CD4-positive, alpha-beta T cell treated with Interleukin-17A for 4 hours (primary cell): ENCODE measurements at places on chromosomes 1 and 21.
A peak's percentile ranks its signal among the peaks of the same experiment; 100 is the strongest.

DNA sequence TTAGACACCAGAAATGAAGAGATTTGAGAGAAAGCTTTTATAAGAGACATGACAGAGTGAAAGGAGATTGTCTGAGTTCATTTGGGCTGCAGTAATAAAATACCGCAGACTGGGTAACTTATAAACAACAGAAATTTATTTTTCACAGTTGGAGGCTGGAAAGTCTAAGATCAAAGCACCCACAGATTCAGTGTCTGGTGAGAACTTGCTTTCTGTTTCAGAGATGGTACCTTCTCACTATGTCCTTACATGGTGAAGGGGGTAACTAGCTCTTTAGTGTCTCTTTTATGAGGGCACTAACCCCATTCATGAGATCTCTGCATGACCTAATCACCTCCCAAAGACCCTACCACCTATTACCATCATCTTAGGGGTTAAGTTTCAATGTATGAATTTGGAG is 30.9 kb upstream of the FCRL4 start:
- DNase-seq: no peak

DNA sequence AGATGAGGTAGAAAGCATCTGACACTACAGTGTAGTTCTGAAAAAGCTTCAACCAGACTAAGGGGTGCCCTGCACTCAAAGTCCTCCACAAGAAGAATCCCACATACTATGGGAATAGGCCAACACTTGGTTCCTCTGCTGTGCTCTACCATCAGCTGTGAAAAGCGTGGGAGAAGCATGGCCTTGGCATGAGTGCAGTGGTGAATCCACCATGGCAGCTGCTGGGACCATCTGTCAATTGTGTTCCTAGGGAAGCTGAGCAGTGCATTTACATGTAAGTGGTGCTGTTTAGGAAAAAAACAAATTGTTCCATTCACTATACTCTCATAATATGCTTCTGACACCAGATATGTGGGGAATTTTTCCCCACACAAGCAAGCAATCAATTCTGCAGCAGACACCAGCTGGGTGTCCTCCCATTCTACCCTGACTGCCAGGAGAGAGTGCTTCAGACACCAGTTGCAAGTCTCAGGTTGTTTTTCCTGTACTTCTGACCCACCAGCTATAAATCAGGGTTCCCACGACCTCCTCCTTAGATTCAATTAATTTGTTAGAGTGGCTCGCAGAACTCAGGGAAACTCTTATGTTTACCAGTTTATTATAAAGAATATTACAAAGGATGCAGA is 230.8 kb upstream of the CHRM3 start:
- no peak for DNase-seq

DNA sequence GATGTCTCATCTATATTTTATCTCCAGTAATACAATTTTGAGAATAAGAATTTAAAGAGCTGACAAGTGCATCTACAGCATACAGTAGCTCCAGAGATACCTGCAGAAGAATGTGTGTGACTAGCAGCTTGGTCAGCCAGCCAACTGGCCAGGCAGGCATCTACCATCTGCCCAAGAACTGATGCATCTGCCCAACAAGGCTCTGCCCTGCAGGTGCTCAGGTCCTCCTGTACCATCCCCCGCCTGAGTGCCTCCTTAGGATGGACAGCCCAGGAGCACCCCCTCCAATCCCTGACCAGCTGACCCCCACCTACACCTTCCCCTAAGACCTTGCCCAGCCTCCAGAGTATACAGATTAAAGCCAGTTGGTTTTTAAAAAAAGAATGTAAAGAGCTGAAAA is 30.3 kb downstream of the TMEM69 start:
- no peak for DNase-seq

- DNase-seq: no peak
Observed at GRCh38 chr1:29975036-29975694, 738.8 kb downstream of the PTPRU start.

DNA sequence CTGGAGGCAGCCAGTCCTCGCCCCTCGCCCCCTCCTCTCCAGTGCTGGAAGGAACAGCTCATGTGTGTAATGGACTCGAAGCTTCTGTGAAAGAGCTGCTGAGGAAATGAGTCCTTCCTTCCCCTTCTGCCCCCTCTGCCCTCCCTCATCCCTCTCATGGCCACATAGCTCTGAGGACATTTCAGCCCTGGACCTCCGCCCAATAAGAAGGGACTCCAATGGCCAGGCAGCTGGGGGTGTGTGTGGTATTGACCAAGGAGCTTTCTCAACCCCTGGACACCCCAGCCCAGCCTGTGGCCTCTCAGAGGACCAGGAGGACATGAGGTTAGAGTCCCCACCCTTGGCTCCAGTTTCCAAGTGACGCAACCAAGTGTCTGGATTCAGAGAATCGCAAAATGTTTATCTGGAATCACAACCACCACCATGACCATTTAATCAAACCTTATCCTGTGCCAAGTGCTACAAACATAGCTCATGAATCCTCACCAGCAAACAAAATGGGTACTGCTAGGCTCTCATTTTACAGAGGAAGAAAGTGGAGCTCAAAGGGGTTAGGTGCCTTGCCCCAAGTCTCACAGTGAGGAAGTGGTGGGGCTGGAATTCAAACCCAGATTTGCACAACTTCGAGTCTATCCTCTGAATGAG is 47.8 kb upstream of the ECE1 start:
- no peak for DNase-seq

- no peak for DNase-seq
Observed at GRCh38 chr1:150269451-150269850, 635 bp upstream of the APH1A start.

DNA sequence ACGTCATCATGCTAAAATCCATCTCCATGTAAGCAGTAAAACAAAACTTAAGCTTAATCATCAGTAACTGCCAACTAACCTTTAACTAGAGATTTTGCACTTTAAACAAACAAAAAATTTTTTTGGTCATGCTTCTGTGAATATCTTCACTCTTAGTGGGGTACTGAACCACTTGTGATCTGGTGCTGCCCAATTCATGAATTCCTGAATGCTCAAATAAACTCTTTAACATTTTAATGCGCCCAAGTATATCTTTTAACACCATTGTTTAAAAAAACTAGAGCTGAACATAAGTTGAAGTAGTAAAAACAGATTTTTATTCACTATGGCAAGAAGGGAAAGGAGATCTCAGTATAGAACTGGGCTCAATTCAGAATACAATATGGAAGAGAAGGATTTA is 196.9 kb upstream of the USP24 start:
- no peak for DNase-seq

GRCh38 chr1:182996816-182997215 is 26.4 kb upstream of the LAMC1 start:
- DNase-seq: no peak

- DNase-seq: no peak
Observed at GRCh38 chr1:12447849-12448312, 170.1 kb downstream of the DHRS3 start.

DNA sequence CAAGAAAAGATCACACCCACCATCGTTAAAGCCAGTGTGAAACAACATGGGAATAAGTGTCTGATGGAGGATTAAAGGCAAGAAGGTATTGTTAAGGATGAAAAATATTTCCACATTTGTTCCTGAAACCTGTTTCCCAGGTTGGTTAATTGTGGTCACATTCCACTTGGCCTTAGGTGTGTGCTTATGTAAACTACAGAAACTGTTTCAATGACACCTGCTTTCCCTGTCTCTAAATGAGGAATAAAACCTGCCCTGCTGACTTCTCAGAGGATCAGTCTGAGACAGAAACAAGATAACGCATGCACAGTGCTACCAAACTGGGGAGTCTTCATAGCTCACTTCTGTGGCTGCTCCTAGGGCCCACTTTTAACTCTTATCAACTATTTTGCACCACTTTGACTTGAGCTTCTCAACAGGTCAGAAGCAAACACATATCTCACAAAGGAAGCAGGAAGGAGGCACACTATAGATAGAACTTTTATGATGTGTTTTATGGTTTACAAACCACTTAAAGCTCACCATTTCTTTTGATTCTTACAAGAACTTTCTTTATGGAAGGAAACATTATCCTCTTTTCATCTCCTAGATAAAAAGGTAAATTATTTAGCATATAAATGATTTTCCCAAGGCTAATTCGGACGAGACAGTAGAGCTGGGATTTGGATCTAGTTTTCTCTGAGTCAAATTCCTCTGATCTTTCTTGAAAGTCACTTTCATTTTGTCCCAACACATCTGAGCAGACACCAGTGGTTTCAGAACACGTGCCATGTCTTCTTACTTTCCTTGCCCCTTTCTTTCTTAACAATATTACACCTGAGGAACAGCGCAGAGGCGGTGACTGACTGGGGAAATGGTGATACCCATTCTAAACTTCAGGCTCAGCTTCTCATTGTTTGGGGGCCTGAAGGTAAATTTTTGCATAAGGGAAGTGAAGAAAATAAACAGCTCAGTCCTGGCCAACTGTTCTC is 33.4 kb downstream of the CYP2J2 start:
- DNase-seq: peak; percentile 3

- DNase-seq: peak; percentile 64
Observed at GRCh38 chr1:110872745-110873720, at the start of gene CD53. TSS of gene CD53 (plus strand) at chr1:110873148. CDS start at chr1:110891409, 18,261 bp downstream.

GRCh38 chr1:82099170-82099569 is 298.4 kb downstream of the ADGRL2 start:
- no peak for DNase-seq

DNA sequence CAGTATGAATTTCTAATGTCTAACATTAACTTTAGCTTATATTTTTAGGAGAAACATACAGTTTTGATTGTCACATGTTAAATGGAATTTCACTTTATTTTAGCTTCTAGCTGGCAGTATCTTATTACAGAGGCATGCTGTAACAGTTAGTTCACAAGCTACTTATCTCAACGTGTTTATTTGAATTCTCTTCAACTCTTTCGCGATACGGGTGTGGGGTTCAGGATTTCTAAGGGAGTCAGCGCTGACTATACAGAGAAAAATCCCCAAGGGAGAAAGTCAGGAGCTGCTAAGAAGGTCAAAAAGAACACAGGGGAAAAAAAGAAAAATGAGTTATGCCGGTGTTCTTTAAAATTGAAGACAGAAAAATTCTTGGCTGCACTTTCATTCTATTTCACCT is 296.2 kb downstream of the VAV3 start:
- DNase-seq: no peak

DNA sequence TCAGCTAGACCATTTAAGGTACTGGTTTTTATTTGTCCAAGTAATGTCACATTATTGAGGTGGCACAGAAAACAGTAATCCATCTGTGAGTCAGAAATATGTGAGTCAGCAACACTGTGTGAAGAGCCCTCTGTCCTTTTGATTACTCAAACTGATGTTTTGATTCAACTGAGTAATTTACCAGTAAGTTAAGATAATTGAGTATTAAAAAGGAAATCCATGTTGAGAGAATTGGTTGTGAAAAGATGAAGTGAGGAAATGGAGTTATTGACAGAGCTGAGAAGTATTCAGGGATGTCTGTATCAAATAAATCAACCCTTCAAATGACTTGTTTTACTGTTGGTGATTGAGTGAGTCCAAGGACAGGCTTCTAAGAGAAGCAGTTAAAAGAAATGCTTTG is 302.7 kb upstream of the SGIP1 start:
- DNase-seq: no peak

DNA sequence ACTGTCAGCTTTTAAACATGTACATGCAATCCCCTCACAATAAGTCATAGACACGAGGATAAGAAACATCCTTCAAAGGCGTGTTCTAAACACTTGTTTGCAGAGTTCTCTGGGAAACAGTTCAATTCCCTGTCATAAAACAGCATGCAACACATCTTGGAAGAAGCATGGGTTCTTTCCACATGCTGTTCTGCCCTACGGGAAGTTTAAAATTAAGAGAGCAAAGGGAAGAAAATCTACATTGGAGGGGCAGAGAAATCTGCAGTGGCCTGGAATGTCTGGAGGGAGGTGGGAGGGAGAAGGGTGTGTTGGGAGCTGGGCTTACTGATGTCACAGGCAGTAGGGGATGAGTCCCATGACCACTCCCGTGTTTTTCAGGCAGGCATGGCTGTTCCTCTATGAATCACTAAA is 98.3 kb upstream of the SLC2A1 start:
- no peak for DNase-seq

DNA sequence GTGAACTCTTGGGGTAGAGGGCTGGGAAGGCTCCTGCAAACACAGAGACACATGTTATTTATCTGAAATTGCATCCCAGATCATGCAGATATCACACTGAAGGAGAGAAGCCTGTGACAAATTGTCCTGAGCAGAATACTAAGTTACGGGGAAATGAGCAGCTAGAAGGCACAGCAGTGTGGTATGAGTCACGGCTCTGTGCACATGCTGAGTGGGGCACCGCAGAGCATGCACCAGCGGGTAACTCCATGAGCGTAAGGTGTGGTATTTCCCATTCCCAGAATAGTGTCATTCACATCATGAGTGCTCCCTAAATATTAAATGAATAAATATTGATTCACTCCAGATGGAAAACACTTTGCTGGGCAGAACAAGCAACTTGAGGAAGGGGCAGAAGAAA is 21.3 kb upstream of the FCRL2 start:
- no peak for DNase-seq

GRCh38 chr21:38631206-38631605 is 132.9 kb upstream of the ERG start:
- no peak for DNase-seq

DNA sequence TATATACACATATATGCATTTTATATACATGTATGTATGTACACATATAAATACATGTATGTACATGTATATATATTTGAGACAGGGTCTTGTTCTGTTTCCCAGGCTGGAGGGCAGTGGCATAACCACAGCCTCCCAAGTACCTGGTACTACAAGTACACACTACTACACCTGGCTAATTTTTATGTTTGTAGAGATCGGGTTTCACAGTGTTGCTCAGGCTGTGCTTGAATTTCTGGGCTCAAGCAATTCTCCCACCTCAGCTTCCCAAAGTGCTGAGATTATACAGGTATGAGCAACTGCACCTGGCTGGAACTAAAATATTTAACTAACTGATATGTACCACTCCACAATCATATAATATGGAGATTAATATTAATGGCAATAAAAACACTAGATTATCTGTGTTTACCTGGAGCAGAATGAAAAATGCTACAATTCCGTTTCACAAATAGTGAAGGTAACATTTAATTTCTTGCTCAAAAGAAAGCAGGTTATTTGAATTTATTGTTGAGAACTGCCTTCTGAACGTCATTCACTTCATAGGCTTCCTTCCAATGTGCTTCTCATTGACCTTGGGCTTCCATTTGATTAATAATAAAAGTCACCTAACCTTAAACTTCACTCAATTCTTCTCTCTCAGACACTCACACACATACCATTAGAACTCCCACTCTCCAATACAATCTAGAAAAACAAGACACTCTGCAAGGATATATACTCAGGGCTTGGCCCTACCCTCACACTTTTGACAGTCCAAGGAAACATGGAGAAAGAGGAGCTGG is 57.0 kb downstream of the PTGER3 start:
- no peak for DNase-seq
